GM23248 (cell line): ENCODE measurements at places on chromosomes 16 and 17. TPM values are rescaled to one million over a fixed set of nuclear protein-coding genes. Genes with fewer than 3 reads are reported as not detected.
A peak's percentile ranks its signal among the peaks of the same experiment; 100 is the strongest.

Gene TMEM98
- total RNA-seq = 143 and 148 TPM in 2 replicates

Gene CCL1
- not detected in 2 replicates for total RNA-seq

Gene RCVRN
- total RNA-seq = not detected in 2 replicates

Gene ATAD5
- total RNA-seq = 0.89 and 1.1 TPM in 2 replicates

Gene CD300LG
- total RNA-seq = not detected in 2 replicates

Gene ZSCAN10
- not detected in 2 replicates for total RNA-seq

Gene ACBD4
- total RNA-seq = 2.1 and 2.9 TPM in 2 replicates

Gene C1QBP
- 119 and 131 TPM in 2 replicates for total RNA-seq

GRCh38 chr16:57612494-57612893, 15.9 kb upstream of the ADGRG1 start:
- no peak for DNase-seq

- no peak for DNase-seq
Measured at GRCh38 chr17:20086416-20087076, 77.4 kb downstream of the SPECC1 start.

GRCh38 chr16:73289232-73289631, 241.3 kb upstream of the ZFHX3 start:
- no peak for DNase-seq

DNA sequence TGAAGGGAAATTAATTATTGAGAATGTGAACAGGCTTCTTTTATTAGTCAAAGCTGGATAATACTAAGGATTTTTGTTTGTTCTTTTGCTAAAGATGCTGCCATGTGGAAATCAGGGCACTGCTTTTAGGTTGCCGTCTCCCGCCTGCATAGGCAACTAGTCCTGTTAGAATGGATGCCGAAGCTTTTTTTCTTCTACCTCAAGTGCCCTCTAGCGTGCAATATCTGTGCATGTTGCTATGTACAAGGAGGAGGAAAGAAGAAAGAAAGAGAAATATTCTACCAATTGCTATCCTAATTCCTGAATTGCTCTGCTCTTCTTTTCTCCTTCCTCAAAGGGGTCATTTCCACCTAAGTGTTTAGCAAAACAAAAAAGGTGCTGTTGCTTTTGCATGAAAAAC, 5.2 kb upstream of the CDH8 start:
- peak; percentile 56 for DNase-seq

DNA sequence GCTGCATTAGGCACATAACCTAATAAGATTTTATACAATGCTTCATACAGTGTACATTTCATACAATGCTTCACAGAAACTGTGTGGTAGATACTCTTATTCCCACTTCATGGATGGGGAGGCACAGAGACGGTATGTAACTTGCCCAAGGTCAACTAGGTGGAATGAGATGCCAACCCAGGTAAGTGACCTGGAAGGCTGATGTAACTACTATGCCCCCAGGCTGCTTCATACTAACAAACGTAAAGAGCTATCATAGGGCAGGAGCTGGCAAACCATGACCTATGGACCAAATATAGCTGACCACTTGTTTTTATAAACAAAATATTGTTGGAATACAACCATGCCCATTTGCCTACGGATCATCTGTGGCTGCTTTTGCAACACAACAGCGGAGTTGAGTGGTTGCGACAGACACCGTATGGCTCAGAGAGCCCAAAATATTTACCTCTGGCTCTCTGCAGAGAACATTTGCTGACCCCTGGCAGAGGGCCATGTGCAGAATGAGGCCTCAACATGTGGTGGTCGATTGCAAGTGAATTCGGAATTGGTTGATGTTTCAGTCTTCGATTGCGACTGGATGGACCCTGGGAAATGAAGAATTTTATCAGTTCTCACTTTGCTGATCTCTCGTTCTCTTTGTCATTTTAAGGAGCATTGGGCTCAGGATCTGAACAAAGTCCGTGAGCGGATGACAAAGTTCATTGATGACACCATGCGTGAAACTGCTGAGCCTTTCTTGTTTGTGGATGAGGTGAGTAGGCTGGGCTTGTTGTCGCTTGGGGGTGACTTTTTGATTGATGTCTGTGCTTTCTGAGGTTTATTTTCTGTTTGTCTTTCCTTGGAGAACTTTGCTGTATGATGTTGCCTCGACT, 109.7 kb downstream of the PLCG2 start:
- no peak for DNase-seq

- DNase-seq = no peak
Measured at GRCh38 chr16:86357303-86357702, 153.0 kb upstream of the FOXF1 start.

DNA sequence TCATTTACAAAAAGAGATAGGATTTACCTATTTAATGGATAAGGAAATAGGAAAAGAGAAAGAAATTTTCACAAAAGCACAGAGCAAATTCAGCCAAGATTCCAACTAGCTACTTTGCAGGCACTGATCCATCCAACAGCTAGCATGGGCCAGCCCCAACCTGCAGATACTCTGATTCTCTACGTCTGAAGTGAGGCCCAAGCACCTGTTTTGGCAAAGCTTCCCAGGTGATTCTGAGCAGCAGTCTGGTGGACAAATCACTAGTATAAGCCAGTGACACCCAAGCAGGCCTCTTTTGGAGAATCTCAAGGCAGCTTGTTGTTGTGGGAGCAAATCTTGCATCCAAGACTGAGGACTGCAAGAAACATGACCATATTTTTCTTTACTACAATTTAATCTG, 20.9 kb upstream of the CALB2 start:
- no peak for DNase-seq

DNA sequence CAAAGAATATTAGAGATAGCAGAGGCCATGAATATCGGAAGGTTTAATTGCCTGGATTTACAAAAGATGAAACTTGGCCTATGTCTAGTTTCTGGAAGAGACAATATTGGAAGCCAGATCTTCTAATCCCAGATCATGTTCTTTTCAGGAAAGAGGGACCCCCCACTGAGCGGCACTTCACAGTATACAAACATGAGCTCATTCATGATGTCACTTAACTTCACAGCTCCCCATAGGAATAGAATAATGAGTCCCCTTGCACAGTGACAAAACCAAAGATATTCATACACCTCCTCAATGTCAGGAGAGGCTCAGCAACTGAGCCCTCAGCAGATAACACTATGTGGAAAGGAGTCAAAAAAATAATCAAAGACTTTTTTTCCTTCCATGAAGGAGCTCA, 147.5 kb downstream of the CDH11 start:
- no peak for DNase-seq

DNA sequence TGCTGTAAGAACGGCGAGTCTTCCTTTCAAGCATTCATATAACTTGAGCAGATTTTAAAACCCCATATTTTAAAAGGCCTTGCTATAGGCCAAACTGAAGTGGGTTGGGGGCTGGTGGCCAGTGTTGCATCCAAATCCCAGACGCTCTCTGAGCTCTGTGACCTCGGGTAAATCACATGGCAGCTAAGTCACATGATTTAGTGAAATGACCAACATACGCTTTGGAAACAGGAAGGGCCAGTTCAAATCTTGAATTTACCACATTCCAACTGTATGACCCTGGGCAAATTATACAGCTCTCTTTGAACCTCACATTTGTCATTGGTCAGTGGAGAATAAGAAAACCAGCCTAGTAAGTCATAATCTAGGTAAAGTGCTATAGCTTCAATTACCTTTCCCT, 519.3 kb downstream of the HAPSTR1 start:
- no peak for DNase-seq

DNA sequence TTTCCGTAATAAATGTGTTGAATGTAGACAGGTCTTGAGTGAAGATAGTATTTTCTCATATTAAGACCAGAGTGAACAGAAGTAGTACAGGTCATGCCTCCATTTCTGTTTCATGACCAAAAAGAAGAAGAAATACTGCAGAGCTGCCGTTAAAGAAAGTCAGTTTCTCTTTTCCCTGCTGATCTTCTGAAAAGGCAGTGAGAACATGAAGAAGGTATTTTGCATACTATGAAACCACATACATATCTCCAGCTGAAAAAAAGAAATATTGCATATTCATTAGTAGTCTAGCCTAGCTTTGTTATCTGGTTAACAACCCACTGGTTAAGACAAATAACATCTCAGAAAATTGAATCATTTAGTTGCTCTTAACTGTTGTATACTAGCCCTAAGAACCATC, 138.4 kb downstream of the PHKB start:
- no peak for DNase-seq
